Activated T-cell treated with anti-CD3 and anti-CD28 coated beads, Interleukin-2, amount 50 U/mL, for 4 hours (primary cell): ENCODE measurements at places on chromosomes 2 and 18. TPM values are rescaled to one million over a fixed set of nuclear protein-coding genes. Genes with fewer than 3 reads are reported as not detected.
A peak's percentile ranks its signal among the peaks of the same experiment; 100 is the strongest.

DNA sequence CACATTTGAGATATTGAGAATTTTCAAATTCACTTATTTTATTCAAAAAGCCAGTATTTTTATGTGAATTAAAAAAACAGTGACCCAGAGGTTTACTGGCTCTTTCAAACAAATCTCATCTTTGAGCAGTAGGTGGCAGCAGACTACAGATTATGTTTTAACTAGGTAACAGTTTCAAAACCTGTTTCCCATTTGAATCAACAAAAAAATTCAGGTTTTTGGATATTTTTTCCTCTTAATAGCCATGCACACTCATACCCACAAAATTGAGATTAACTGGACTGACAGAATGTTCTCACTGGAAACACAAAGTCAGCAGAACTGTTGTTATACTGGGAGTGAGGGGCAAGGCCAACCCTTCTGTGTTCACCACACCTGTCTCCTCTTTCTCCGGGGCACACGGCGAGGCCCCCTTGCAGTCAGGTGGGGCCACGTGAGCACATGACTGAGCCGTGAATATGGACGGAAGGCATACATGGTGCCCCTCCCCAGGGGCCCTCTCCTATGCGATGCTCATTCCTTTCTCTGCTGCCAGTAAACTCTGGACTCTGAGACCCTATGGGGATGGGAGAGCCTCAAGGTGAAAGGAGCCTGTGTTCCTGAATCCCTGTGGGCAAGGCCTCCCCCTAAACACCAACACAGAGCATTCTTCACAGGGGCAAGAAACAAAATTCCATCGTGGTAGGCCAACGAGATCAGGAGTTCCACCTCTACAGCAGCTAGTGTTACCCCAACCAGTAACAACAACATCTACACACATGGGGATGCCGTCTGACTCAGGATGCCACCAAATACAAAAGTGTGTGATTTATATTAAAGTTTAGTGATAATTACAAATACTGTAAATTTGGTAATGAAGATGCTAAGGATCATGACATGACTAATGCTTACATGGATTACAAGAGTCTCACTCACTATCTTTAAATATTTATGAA is 80.4 kb downstream of the LPIN2 start:
- no peak for DNase-seq

GRCh38 chr2:58046335-58046584 is 346 bp upstream of the VRK2 start:
- DNase-seq, result no peak

DNA sequence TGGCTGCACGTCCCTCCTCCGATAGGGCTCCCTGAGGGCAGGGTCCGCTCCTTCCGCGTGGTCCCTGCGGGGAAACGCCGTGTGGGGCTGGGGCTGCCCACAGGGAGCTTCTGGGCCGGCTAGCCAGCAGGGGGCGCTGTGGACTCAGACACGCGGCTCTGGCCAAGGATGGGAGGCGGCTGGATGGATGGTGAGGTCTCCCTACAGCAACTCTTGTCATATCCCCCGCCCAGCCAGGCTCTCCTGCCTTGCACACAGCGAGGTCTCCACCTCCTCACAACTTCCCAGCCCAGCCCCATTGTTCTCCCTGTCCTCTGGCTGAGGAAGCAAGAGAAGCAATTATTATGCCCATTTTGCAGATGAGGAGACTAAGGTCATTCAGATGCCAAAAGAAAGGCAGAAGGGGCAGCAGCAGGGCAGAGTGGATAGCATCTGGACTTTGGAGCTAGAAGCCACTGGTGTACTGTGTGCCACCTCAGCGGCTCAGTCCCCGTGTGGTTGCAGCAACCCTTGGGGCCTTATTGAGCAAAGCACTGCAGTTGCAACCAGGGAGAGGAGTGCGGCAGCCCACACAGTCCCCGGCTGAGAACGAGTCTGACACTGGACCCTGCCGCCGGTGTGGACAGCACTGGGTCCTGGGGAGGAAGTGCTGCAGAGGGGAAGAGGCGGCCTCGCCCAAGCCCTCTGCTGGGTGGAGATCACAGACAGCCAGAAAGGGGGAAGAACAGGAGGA is 99.0 kb downstream of the ZFP36L2 start:
- peak; percentile 93 for DNase-seq

GRCh38 chr2:182077023-182077422 is 91.4 kb downstream of the PPP1R1C start:
- no peak for DNase-seq

GRCh38 chr2:99819766-99820165 is 322.6 kb downstream of the AFF3 start:
- DNase-seq, result no peak

GRCh38 chr2:30385327-30385726 is 61.7 kb upstream of the LCLAT1 start:
- DNase-seq, result no peak

DNA sequence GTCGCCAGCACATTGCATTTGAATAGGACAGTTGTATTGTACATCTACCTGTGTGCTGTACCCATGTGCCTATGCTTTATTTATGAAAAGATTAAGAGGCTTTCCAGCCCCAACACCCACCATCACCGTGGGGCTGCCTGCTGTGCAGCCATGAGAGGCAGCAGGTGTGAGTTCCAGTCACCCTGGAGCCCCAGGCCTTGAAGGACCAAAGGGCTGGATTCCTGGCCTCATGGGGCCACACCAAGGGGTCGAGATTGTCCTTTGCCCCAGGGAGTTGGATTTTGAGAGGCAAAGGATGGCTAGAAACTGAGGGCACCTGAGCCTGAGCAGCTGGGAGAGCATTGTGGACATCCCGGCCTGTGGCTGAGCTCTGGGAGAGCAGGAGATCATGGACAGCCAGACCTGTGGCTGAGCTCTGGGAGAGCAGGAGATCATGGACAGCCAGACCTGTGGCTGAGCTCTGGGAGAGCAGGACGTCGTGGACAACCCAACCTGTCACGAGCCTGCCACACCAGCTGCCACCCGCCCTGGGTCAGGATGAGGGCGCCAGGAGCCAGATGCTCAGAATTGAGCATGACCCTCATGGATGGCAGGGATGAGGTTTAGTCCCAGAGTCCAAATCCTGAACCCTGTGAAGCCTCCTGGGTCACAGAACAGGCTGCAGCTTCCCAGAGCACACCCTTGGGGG is 182.5 kb upstream of the RAB6C start:
- no peak for DNase-seq

DNA sequence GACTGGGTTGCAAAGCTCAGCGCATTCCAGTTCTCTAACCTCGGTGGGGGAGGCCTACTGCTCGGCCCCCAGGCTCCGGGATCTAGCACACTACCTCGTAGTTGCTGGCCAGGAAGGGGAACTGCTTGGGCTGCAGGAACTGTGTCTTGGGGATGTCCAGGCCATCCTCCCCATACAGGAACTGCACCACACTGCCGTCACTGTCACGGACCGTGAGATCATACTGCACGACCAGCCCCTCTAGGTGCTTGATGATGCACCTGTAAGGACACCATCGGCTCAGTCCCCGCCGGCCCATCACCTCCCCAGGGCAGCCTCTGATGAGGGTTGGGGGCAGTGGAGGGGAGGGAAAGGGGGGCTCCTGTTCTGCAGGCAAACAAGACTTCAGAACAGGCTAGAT is 61.6 kb downstream of the POLR1A start:
- no peak for DNase-seq

- no peak for DNase-seq
Observed at GRCh38 chr2:178233428-178233827, 39.1 kb downstream of the OSBPL6 start.

GRCh38 chr2:189164746-189165145 is 14.8 kb downstream of the COL5A2 start:
- no peak for DNase-seq

GRCh38 chr2:25000503-25001324 is 29.0 kb upstream of the DNAJC27 start:
- DNase-seq, result no peak

DNA sequence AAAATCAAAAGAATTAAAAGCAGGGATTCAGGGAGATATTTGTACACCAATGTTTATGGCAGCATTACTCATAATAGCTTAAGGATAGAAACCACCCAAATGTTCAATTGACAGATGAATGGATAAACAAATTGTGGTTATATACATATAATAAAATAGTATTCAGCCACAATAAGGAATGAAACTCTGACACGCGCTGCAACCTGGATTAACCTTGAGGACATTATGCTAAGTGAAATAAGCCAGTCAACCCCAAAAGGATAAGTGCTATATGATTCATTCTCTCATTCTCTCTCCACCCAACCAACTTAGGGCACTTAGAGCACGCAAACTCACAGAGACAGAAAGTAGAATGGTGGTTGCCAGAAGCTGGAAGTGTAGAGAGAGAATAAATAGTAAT is 216.8 kb upstream of the SLC14A2 start:
- DNase-seq, result no peak

- DNase-seq, result no peak
Observed at GRCh38 chr2:156466739-156467405, 30.7 kb downstream of the GPD2 start.

- DNase-seq, result no peak
Observed at GRCh38 chr18:10727477-10727876, 201.7 kb downstream of the NAPG start.

The OBSL1 gene
- 0.37 TPM for total RNA-seq

GRCh38 chr2:238689331-238689730 is 158.6 kb upstream of the TWIST2 start:
- DNase-seq, result no peak

GRCh38 chr2:74119339-74119738 is 28.4 kb downstream of the BOLA3 start:
- no peak for DNase-seq

The ALPG gene
- not detected for total RNA-seq

The SLC14A1 gene
- total RNA-seq, result not detected

GRCh38 chr2:136392897-136393505 is 275.1 kb upstream of the CXCR4 start:
- DNase-seq, result no peak

DNA sequence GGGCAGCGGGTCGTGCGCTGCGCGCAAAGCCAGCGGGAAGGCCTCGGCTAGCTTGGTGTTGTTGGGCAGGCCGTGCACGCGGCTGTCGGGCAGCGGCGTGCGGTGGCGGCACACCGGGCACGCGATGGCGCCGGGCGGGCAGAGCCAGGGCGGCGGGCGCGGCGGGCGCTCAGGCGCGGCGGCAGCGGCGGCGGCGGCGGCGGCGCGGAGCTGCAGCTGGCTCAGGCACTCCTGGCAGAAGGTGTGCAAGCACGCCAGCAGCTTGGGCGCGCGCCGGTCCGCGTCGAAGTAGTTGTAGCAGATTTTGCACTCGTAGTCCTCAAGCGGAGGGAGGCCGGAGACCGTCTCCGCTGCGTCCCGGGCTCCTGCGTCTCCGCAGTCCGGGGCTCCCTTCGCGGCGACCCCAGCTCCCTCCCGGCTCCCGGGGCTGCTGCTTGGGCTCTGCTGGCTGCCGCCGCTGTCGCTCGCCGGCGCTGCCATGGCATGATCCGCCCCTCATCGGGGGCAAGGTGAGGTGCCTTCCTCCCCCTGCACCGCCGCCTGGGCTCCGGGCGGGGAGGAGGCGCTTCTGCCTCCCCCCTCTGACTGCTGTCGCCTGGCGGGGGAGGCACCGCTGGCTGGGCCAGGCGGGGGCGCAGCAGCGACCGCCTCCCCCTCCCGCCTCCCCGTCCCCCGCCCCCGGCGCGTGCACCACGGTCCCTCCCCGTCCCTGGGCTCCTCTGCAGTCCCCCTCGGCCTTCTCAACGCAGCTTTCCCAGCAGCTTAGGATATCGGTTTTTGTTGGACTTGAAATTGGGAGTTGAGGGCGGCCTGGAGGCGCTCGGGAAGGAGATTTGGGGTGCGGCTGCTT is 21.0 kb upstream of the PAX3 start:
- no peak for DNase-seq

The STK17B gene
- 107 TPM for total RNA-seq

The TMEM200C gene
- not detected for total RNA-seq

The RUFY4 gene
- total RNA-seq, result 0.16 TPM

DNA sequence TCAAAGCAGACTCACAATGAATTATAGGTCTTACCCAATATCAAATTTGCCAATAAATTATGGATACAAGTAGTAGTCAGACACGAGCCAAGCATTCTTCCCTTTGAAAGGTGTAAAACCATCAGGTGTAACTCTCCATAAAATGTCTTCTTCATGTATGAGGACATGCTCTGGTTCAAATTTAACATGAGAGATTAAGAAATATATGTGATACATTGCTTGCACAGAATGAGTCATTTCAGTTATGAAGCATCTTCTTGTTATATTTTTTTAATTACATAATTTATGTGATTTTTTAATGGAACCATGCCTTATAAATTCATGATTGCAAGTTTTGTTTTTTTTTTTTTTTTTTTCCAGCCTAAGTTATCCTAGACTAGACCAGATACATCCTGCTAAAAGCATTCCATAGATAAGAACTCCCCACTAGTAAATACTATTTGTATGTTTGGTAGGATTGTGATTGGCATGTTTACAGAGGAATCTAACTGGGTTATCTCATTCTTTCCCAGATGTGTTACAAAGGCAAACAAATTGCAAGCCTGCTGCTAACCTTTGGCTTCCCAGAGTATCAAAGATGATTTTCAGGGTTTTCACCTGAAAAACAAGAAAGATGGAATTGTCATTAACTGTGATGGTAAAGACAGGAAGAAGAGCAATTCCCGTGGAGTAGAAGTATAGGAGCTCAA is 621.9 kb downstream of the XIRP2 start:
- no peak for DNase-seq

DNA sequence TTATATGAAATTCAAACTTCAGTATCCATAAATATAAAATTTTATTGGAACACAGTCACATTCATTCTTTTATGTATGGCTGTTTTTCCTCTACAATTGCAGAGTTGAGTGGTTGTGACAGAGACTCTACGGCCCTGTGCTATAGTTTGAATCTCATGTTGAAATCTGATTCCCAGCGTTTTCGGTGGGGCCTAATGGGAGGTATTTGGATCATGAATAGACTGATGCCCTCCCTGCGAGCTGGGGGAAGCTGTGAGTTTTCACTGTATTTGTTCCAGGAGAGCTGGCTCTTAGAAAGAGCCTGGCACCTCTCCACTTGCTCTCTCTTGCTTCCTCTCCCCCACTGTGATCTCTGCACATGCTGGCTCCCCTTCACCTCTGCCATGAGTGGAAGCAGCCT is 1.7 kb downstream of the PFN4 start:
- no peak for DNase-seq

DNA sequence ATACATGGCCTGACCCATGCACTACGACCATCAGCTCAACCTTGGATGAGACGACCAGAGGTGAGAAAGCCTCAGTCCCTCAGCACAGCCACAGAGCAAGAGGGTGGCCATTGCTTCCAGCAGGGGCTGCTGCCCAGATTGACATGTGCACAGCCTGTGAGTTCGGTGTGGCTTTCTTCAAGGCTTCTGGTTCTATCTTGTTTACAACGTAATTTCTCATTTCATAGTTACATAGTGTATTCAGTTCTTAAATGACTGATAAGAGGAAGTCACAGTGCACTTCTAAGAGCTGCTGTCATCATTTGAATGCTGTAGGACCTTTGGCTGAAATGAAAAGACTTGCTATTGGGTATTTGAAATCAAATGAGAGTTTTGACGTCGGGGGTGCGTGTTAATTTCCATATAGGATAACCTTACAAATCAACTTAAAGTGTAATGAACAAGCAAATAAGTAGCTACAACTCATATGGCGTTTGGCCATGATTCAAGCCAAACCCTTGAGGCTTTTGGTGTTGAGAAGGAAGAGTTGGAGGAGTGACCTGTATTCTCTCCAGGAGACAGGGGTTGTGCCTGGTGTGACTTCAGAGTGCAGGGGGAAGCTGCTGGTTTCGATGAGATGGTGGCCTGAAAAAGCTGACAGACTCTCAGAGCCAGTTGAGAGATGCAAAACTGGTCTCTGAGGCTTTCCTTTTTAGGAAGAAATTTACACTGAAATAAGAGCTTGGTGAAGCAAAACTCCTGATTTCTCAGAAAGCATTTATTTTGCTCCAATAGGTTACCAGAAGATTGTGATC is 51.0 kb downstream of the TSHZ1 start:
- no peak for DNase-seq

- no peak for DNase-seq
Observed at GRCh38 chr2:85759257-85759613, 5.4 kb downstream of the ATOH8 start.
